ENCODE measurements at places on chromosomes 3 and 15.

DNA sequence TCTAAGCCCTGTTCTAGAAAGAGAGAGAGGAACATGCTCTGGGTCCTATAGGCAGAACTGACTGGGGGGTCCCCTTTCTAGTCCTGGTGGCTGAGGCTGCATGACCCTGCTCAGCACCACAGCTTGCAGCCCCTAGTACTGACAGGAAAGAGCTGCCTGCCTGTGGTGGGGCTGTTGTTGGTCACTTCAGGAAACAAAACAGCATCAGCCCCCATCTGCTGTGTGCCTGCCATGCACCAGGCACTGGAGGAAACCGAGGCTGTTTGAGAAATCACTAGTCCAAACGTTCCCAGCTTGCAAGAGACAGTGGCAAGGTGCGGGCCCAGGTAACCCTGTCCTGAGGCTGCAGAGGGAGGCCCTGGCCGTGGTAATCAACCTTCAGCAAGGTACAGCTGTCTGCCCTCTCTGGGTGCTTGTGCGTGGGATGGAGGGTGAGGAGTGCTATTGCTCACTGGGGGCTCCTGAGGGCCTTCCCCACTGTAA is 90.6 kb downstream of the IQSEC1 start:
- DNase-seq = no peak

- no peak for DNase-seq
Measured at GRCh38 chr15:98953000-98953787, 54.4 kb downstream of the PGPEP1L start.

GRCh38 chr3:101970905-101971304 is 121.6 kb downstream of the NFKBIZ start:
- no peak for DNase-seq

DNA sequence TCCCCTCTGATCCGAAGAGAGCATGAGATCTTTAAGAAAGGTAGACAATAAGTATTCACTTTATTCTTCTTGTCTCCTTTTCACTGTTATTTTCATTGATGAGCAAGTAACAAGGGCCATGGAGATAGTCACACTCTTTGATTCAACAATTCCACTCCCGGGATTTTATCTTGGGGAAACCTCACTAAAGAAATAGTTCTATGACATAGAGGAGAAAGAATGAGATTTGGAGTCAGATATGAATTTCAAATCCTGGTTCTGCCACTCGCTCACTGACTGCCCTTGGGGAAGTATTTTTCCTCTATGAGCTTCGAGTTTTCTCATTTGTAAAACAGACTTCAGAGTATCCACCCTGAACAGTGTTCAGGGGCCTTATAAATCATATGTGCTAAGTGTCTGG is 514.6 kb downstream of the NLGN1 start:
- no peak for DNase-seq

- no peak for DNase-seq
Measured at GRCh38 chr15:32099097-32099785, 68.9 kb downstream of the CHRNA7 start.

DNA sequence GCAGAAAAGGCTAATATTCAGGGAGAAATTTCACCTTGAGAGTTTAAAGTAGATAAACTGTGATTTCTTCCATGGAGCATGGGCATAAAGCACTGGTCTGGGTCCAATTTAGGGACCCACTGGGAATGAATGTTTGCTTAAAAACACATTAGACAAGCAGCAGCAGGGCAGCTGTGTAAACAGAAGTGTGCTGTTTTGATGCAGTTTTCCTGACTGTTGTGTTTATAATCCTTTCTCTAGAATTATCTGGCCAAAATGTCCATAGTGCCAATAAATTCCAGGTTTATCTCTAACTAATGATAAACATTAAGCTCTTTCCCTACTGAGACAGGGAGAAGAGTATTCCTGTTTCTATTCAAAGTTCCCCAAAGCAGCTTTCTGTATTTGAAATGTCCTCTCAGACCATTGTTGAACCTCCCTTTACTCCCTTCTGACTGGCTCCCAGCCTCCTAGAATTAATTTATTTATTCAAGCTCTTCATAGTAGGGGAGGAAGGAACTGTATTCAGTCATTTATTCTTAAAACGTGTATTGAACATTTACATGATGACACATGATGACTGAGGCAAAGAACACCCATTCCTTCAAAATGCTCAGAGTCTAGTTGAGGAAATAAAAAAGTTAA is 7.0 kb upstream of the TM4SF18 start:
- no peak for DNase-seq

- DNase-seq = no peak
Measured at GRCh38 chr3:105829229-105829628, 39.6 kb downstream of the CBLB start.

- DNase-seq = no peak
Measured at GRCh38 chr3:133387341-133387740, 12.5 kb upstream of the BFSP2 start.

- no peak for DNase-seq
Measured at GRCh38 chr3:13214847-13215472, 141.7 kb upstream of the IQSEC1 start.

DNA sequence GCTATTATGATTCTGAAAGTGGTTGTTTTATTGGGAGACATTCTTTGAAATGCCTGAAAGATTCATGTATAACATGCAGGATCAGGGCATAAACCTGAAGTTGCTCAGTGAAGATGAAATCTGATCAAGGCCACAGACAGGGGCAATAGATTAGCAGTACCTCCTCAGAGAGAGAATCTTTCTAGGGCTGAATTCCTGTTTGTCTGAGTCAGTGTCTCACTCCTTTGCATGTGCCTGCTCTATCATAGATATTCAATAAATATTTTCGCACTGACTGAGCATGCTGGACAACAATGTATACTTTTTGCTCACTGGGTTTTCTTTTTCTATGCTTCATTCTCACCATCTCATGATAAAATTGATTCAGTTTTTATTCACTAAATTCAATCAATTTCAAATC is 49.8 kb upstream of the PFN2 start:
- no peak for DNase-seq

DNA sequence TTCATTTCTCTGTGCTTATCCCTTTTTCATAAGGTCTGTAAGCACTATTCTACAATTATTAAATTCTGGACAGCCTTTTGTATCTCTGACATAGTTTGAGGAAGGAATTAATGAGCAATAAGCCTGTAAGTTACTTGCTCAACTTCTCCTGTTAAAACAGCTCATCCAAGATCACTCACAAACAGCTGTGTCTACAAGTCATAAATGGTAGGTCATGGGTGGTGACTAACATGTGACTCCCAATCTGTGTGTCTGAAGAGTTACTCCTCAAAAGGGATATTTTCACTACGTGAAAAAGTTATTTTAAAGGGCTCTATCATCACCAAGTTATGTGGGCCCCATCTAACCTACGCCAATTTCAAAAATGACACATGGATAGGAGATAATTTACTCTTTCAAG is 145.2 kb upstream of the CBLB start:
- DNase-seq = no peak

DNA sequence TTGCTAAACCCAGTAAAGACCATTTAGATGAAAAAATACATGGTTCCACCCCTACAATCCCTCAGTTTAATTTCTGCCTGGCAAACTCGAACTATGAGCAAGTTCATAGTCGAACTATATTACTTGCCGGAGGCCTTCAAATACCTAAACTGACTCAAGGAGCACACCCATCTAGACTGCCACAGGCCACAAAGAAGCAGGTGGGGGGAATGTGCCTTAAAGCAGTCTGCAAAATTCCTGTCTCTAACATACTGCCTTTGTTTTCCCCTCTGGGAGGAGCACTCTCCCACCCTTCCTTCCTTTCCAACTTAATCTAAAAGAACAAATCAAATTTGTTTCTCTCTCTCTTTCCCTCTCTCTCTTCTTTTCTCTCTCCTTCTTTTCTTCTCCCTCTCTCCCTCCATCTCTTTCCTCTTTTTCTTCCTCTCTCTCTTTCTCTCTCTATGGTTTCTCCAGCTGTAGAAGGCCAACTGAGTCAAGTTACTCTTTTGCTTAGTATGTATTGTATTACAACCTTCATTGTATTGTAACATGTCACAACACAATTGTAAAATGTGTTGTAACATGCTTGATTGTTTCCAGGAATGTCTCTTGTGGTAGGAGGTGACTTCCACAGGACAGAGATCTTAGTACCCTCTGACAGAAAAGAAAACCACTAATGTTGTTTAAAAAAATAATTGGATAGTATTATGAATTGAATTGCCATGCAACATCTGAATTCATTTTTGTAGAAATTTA is 496.3 kb downstream of the ROBO2 start:
- DNase-seq = no peak

DNA sequence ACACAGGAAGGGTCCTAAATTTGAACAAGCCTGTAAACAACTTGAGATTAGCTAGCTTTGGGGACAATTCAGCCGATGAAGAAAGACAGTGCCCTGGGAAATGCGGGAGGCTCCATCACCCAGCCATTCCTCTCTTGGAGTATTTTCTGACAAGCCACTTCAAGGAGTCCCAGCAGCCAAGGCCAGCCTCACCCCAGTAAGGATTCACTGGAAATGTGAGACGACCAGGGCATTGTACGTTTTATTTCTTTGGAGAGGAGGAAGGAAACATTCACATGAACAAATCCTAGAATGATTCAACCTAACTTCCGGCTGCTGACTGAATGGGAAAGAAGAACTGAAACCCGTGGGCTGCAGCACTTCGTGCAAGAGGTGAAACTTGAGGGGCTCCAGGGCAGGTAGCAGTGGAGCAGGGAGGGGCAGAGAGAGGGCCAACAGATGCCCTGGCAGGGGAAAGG is 116.4 kb upstream of the ARHGEF3 start:
- peak; percentile 56 for DNase-seq

DNA sequence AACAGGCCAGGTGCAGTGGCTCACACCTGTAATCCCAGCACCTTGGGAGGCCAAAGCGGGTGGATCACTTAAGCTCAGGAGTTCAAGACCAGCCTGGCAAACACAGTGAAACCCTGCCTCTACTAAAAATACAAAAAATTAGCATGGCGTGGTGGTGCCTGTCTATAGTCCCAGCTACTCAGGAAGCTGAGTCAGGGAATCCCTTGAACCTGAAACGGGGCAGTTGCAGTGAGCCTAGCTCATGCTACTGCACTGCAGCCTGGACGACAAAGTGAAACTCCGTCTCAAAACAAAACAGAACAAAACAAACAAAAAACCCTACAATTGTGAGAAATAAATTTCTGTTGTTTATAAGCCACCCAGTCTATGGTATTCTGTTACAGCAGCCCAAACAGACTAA is 94.7 kb downstream of the PIK3CB start:
- DNase-seq = no peak

DNA sequence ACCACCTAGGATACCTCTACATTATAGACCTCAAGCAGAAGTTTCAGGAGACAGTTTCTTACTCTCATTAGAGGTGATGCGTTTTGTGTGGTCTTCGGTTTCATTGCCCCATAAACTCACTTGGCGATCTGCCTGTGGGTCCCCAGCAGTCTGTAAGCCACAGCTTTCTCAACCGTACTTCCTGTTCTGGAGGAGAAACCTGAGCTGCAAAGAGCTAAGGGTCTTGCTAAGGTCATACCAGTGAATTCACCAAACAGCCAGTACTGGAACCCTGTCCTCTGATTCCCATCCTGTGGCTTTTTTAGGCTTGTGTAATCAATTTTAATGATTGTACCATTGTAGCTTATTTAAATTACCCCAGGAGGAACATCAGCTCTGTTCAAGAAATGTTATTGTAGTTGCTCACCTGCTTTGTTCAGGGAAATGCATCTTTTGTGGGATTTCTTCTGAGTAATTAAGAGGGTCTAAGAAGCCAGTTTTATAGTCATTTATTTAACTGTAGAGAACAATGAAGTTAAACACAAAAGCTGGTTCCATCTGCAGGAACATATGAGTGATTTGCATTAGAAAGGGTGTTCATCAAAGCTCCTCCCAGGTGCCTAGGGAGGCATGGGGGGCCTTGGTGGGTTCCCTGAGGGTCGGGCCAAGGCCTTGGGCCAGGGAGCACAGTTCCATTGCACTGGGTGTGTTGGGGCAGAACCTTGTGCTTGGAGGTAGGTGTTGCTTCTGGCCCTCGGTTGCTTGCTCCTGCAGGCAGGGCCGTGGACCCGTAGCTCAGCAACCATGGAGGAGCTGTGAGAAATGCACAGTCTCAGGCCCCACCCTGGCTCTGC is 69.6 kb downstream of the APBA2 start:
- DNase-seq = no peak

- no peak for DNase-seq
Measured at GRCh38 chr3:140206196-140207040, 271.4 kb downstream of the CLSTN2 start.

DNA sequence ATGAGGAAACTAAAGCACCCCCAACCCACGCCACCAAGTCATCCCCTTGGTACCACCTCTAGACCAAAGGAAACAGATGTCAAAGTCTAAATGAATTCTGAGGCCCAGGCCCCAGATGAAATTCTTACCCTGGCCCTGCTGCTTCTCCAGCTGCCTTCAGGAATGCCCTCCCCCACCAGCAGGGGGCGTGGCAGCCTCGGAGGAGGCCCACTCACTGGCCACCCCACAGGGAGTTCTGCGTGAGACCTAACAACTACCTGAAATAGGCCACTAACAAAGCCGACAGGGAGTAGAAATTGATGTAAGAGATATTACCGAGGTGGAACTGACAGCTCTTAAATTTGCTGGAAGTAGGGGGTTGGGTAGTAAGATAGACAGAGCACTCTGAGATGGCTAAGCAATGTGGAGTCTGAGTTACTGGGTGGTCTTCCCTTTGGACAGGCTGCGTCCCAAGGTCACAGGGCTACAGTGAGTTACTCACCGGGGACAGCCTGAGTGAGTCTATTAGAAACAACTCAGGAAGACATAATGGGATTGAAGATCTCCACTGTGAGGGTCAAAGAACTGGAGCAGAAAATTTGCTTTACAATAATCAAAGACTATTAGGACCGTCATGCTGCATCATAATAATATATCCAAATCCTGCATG is 240.7 kb downstream of the SHOX2 start:
- DNase-seq = no peak

- no peak for DNase-seq
Measured at GRCh38 chr3:124582196-124582595, 148.1 kb upstream of the UMPS start.

GRCh38 chr3:197019021-197019420 is 10.6 kb downstream of the MELTF start:
- DNase-seq = no peak

- no peak for DNase-seq
Measured at GRCh38 chr3:43919029-43919428, 228.3 kb downstream of the ABHD5 start.

DNA sequence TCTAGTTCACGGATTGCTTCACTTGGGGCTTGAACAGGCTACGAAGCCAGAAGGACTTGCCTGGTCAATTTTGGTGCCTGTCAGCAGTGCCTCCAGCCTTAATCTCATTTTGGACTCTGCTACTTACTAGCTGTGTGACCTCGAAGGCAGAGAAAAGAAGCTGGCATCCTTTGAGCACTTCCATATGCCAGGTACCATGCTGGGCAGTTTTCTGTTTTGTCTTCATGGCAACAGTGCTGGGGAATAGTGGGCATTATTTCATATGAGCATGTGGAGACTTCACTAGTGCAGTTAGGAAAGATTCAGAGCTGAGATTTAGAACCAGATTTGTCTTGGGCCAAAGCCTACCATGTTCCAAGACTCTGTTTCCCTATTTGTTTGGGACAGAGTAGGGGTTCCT is 92.2 kb downstream of the LRTM1 start:
- no peak for DNase-seq

Data from stimulated activated CD4-positive, alpha-beta T cell treated with anti-CD3 and anti-CD28 coated beads, TNF-alpha, amount 100 ng/mL, for 48 hours (primary cell).